ENCODE measurements at places on chromosomes 2 and 18.

DNA sequence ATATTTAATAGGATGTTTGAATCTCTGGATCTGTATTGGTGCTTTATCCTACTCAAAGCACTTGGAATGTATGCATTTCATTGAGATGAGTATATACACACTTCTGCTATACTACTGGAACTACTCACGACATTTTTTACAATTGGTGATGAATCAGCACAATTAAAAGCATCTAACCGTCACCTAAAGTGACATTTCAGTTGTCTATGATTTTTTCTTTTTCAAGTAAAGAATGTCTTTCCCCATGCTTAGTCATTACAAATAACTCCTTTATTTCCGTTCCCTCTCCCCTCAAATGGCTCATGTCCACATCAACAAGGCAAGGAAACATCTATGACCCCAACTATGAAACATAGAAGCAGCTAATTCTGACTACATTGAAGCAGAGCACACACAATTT, 77.3 kb downstream of the CLIP4 start:
- no peak for DNase-seq

DNA sequence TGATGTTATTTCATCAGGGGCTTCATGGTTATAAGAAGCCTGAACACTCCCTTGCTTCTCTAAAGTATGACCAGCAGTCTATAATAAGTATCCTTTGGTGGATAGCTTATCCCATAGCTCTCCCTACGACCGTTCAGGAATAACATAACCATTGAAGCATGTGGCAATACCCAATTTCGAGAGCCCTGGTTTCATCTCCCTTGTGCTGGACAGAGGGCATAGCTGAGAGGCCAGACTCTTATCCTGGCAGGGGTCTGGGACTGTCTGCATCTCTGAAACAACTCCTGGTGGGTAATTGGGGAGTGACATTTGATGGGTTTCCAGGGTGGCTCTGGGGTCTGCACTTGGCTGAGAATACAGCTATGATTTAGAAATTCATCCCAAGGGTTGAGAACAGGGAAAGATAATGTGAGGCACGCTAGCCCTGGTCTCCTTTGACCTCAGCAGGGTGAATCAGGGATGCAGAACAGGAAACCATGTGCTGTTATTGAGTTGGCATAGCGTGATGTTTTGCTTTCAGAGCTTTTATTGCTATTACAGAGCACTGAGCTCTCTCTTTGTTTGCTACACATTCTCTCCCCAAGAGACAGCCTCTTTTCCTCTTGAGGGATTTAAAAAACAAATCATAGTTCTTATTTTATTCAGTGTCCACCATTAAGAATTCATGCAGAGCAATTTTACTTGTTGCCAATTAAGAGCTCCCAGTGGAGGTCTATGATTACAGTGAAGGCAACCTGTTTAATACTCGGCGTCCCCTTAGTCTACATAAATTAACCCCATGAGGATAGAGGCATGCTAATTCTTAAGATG, 274.5 kb downstream of the NCKAP5 start:
- no peak for DNase-seq

- no peak for DNase-seq
Measured at GRCh38 chr2:236748385-236748784, 178.8 kb downstream of the ACKR3 start.

- no peak for DNase-seq
Measured at GRCh38 chr2:29742656-29743055, 178.7 kb downstream of the ALK start.

GRCh38 chr18:75110311-75110710, 98.6 kb downstream of the PTGR3 start:
- DNase-seq, result no peak

- no peak for DNase-seq
Measured at GRCh38 chr18:25140124-25140961, 211.6 kb downstream of the ZNF521 start.

- no peak for DNase-seq
Measured at GRCh38 chr18:23894661-23895175, 119.8 kb upstream of the TTC39C start.

DNA sequence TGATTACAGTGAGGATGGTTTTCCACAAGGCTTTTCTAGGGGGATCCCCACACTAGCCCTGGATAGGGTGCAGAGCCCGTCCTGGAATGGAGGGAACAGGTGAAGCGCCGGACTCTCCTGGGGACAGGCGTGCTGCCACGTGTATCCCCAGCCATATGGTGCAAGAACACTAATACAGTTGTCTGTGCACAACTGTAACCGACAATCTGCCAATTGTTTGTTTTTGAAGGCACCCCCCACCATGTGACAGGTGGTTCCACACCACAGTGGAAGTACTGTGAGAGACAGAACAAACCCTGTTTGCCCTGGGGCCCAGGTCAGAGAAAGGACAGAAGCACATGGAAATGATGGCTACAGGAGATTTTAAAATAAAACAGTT, 52.9 kb downstream of the MYCN start:
- no peak for DNase-seq

GRCh38 chr18:14098428-14098827, 33.8 kb downstream of the ZNF519 start:
- no peak for DNase-seq

DNA sequence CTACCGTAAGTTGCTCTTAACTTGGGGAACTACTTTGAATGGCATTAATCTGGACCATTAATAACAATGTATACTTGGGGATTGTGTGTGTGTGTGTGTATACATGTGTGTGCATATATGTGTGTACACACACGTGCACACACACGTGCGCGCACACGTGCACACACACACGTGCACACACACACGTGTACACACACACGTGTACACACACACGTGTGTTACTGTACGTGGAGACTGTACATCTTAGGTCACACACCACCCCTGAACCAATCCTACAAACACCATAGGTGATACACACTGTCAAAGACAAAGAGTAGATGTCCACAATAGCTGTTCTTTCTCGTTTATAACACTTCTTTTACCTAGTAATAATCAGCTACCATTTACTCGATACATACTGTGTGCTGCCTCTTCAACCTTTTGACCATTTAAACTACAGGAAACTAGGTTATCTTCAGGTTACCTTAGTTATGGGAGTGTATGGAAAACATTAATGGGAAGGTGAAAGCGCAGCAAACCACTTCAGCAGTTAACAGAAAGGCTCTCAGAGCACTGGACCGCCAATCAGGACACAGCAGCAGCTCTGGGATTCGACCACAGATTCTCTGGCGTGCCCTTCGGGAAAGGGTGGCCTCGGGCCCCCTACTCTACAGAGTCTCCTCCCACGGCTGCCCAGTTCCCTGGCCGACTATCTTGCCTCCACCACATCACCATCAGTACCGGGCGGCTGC, 894 bp upstream of the GCC2 start:
- no peak for DNase-seq

- DNase-seq, result no peak
Measured at GRCh38 chr2:210356944-210357343, 42.0 kb upstream of the MYL1 start.

Measured in stimulated activated CD8-positive, alpha-beta memory T cell treated with anti-CD3 and anti-CD28 coated beads, Interleukin-4, amount 100 ng/mL, for 1 hour (primary cell).